ENCODE measurements at places on chromosomes 5 and 9.

- no peak for DNase-seq
These were observed 100.3 kb downstream of the PJA2 start for GRCh38 chr5:109309326-109310063.

DNA sequence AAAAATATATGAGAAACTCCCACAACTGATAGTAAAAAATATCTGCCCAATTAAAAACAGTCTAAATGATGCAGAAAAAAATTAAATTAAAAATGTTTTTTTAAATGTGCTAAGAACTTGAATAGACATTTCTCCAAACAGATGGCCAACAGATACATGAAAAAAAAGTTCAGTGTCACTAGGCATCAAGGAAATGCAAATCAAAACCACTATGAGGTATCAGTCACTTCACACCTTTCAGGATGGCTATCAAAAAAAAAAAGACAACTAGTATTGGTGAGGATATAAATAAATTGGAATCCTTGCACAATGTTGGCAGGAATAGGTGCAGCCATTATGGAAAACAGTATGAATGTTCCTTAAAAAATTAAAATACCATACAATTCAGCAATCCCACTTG lies 16.6 kb downstream of the ZNF131 start:
- DNase-seq, result no peak

DNA sequence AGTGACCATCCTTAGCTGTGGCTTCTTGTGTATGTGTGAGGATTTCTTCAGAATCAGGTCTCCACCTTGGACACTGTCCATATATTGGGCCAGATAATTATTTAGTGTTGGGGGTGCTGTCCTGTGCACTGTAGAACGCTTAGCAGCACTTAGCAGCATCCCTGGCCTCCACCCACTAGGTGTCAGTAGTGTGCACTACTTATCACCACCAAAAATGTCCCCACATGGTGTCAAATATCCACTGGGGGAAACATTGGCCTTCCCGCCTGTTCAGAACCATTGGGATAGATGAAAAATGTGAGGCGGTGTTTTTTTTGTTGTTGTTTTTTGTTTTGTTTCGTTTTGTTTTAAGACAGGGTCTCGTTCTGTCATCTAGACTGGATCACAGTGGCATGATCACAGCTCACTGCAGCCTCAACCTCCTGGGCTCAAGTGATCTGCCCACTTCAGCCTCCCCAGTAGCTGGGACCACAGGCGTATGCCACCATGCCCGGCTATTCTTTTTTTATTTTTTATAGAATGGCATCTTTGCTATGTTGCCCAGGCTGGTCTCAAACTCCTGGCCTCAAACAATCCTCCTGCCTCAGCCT lies 67.7 kb downstream of the TENT4A start:
- DNase-seq, result no peak

GRCh38 chr5:138476918-138477317 lies 11.6 kb downstream of the EGR1 start:
- no peak for DNase-seq

- DNase-seq, result no peak
These were observed 64.9 kb downstream of the DOCK2 start for GRCh38 chr5:169701910-169702451.

DNA sequence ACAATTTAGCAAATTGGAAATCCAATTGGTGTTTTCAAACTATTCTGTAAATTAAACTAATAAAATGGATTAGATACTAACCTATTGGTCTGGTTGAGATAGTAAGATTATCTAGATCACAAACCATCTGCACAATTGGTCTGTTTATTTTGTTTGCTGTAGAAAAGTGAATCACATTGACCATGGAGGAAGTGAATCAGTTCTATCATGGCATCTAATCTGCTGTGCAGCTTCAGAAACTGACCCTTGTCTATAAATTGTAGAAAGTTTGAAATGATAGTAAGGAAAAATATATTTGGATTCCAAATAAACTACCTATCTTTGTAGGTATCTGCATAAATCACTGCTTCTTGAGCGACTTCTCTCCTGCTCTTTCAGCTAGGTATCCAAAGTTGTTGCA lies 1865.4 kb downstream of the MAT2B start:
- no peak for DNase-seq

DNA sequence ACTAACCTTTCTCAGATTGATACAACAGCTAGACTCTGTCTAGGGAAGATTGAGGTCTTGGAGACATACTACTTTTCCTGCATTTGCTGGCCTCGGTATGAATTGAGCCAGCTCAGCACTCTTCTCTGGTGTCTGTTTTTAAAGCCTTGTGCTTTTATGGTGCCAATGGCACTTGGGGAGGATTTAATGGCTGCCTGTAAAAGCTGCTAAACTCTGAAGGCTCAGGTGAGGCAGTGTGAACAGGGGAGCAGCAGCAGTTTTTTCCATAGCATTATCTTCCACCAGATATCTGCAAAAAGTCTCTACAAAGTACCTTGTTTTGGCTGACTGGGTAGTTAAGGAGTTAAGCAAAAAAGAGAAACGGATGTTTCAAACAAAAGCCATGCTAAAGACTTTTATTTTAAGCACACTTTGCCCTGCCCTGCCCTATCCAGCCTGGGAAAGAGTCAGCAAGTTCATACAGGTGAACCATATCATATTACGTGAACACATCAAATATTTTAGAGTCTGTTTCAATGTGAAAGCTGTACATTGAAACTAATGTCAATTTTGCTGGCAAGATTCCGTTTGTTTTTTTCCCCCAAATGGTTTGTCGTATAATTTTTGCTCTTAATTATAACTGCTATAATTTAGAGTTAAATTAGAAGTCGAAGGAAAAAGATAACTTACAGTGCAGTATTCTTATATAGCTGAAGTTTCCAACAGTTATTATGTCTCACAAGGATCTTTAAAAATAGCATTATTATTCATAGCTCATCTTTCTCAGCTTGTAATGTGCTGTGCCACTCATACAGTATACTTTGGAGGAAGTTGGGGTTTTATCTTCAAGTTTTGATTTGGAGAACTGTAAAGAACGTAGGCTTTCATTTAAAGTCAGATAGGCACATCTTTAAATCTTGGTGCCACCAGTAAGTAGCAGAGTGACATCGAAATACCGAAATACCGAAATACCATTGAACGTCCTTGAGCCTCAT lies 424.1 kb upstream of the CD180 start:
- no peak for DNase-seq

- no peak for DNase-seq
These were observed 382.4 kb downstream of the NNT start for GRCh38 chr5:43985411-43985810.

DNA sequence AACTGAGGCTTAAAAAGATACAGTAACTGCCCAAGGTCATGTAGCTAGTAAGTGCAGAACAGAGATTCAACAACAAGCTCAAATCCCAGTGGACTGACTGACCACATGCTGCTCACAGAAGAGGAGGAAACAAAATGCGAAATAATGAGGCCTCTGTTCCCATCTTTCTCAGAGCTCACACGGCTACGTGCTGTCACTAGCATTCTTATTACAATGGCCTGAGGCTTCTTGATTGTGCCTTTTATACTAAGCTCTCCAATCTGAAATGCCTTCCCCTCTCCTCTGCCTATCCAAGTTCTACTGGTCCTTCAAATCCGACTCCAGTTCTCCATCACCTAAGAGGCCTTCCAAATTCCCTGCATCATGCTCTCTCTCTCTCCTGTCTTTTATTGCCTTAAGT lies 26.0 kb downstream of the SGTB start:
- no peak for DNase-seq

GRCh38 chr5:147310059-147310704 lies 75.4 kb downstream of the STK32A start:
- no peak for DNase-seq

DNA sequence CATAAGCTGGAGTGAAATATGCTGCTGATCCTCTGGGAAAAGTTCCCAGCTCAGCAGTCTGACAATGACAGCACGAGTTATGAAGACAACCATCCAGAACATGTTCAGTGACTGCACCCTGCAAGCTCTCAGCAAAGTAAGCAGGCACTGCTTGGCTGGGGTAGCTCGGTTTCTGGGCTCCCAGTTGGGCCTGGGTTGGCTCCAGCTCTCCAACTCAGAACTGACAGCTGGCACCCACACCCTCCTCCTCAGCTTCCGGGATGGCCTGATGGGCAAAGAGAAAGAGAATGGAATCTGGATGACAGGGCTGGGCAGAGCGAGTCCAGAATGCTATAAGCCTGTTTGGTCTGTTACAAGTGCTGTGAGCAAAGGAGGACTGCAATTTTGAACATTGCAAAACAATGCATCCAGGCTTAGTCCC lies 185.0 kb downstream of the CSNK1G3 start:
- no peak for DNase-seq

DNA sequence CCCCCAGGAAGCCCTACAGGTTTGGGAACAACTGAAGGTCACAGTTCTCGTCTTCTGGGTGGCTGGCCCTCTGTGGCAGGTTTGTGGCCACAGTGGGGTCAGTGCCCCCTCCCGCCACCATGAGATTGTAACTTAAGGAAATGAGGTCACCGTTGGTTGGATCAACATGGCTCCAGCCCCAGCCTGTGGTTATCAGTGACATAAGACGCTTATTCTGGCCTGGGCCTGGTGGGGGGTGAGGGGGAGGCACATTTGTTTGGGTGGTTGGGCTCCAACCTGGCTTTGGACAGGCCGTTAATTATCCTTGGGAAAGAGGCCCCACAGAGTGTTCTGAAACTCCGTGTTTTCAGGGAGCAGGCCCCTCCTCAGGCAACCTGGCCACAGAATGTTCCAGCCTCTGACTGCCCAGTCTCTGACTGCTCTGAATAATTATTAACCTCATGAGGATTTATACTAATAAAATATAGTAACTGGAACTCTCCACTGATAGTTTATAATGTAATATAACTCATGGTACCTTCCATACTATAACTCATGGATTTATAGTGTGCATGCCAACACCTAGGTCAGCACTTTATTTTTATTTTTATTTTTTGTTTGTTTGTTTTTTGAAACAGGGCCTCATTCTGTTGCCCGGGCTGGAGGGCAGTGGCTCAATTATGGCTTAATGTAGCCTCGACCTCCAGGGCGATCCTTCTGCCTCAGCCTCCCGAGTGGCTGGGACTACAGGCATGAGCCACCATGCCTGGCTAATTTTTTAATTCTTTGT lies 58.0 kb upstream of the RPL26L1 start:
- DNase-seq, result no peak

DNA sequence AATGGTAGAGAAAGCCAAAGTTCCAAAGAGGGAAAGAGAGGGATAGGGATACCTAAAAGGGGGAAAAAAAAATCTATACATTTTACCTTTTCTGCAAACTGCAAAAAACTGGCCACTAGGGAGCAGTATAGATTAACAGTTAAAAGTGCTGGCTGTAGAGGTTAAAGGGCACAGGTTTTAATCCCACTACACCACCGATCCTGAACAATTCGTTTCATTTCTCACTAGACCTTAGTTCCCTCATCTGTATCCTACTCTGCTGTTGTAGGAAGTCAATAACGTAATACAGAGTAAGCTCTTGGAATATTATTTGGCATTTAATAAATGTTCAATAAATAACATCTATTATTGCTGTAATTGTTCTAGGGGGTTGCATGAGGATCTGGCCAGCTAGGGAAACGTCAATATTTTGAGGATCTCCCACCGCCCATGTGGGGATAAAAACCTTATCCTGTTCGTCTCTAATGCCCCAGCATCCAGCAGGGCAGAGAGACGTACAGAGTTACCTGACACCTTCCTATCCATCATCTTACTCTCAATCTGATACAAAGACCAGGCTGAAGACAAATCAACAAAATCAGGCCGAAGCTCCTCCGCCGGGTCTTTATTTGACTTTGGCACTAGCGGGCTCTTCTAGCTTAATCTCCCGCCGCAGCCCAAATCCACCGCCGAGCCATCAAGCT lies 757 bp downstream of the CDC26 start:
- DNase-seq, result peak; percentile 35

GRCh38 chr5:74382987-74383593 lies 257.4 kb downstream of the ENC1 start:
- DNase-seq, result no peak

DNA sequence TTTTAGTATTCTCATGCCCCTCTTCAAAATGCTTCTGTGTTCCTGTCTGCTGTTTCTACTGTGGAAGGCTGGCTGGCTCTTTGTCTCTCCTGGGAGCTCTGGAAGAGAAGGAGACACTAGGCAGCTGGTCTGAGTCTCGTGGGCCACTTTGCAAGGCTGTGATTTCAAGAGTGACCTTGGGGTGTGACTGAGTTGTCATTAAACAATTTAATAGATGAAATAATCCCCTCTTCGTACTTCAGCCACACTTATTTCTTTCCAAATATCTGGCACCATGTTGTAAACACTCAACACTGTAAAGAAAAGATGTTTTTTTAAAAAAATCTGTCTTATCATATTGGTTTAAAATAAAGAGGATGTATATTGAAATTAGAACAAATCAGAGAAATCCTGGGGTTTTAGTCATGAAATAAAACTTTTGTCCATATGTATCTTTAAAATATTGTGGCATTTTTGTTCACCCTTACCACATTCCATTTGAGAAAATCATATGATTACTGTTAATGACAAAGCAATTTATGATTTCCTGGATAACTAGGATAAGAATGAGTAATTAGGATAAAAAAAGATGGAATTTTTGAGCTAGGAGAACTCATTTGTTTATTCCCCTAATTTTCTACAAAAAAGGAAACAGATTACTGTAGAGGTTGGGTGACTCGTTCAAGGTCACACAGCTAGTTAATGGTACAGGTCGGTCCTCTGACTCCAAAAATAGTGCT lies 200.8 kb downstream of the MAT2B start:
- no peak for DNase-seq

- DNase-seq, result peak; percentile 8
These were observed 194.7 kb upstream of the FREM1 start for GRCh38 chr9:15104826-15105420.

- DNase-seq, result no peak
These were observed 35.5 kb downstream of the GCNT4 start for GRCh38 chr5:75016896-75017295.

GRCh38 chr9:6944896-6945295 lies 187.1 kb downstream of the KDM4C start:
- DNase-seq, result no peak

DNA sequence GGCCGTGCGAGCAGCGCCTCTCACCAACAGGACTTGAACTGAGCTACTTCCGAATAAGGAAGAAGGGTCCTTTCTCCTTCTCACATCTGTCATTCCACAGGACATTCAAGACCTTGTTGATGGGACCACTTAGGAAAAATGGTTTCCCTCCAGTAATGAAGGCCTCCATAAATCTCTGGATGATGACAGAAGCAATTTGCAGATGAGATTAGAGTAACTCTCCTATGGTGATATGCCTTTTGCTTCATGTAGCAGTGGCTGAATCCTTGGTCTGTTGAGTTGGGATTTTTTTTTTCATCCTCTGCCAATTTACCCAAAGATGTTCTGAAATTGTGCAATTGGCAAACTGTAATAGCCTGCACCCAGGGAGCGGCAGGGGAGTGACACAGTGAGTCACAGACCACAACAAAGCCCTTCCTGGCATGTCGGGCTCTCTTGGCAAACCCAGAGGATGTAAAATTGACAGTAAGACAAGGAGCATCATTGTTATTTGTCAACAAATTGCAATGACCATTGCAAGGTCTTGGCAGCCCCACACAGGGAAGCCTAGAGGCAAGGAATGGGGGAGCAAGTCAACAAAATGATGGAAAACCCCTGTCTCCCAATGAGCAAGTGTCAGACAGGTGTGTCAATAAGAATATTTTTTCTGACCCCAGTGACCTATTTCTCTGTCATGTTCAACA lies 275.9 kb downstream of the ACTL7B start:
- no peak for DNase-seq

GRCh38 chr5:14364576-14365472 lies 216.8 kb upstream of the OTULINL start:
- DNase-seq, result no peak

GRCh38 chr5:53253421-53253871 lies 143.9 kb upstream of the MOCS2 start:
- no peak for DNase-seq

All from GM12892 (cell line).